Activated T-cell treated with anti-CD3 and anti-CD28 coated beads for 24 hours (primary cell): ENCODE measurements at places on chromosomes 2 and 18.

GRCh38 chr2:218060118-218060517 is 8.9 kb upstream of the RUFY4 start:
- DNase-seq, result no peak

- DNase-seq, result no peak
Measured at GRCh38 chr2:101361522-101361921, 25.8 kb downstream of the CREG2 start.

DNA sequence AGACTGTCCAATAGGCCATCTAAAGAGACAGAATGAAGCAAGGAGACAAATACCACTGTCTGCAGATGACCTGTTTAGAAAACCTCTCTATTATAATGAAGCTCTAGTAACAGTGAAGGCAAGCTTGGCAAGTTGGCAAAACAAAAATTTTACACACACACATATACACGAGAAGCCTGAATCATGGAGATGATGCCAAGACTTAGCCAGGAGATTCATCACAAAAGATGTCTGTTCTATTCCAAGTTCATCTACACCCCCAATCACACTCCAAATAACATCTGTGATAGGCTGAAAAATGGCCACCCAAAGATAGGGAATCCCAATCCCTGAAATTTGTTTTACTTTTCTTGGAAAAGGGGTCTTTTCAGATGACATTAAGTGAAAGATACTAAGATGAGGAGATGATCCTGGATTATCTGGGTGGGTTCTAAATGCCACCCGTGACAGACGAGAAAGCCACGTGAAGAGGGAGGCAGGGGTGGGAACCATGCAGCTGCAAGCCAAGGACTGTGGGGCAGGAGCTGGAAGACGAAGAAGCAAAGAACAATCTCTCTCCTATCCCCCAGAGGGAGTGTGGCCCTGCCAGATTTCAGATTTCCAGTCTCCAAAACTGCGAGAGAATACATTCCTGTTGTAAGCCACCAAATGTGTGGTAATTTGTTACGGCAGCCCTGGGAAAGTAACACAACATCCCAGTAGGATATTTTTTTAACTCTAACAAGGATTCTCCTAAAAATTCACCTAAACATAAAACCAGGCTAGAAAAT is 20.0 kb downstream of the HDLBP start:
- DNase-seq, result no peak

- no peak for DNase-seq
Measured at GRCh38 chr2:151363709-151364108, 6.3 kb downstream of the TNFAIP6 start.

- no peak for DNase-seq
Measured at GRCh38 chr2:242038928-242039341, 169.4 kb downstream of the RTP5 start.

DNA sequence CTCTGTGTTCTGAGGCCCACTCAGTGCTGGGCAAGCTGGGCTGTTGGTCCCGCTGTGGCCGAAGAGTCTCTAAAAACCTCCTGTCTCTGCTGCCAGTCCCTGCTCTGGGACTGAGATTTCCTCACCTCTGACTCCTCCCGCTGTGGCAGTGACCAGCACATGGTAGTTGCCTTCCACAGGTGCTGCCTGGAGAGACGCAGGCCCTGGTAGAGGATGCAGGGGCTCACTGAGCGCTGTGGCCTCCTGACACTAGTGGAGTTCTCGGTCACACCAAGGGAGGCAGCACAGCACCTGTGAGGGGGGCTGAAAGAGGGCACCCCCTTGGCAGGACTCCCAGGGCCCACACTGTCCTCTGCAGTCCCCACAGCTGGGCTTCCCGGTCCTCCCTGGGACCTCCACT is 3.8 kb upstream of the ASB1 start:
- DNase-seq, result no peak

DNA sequence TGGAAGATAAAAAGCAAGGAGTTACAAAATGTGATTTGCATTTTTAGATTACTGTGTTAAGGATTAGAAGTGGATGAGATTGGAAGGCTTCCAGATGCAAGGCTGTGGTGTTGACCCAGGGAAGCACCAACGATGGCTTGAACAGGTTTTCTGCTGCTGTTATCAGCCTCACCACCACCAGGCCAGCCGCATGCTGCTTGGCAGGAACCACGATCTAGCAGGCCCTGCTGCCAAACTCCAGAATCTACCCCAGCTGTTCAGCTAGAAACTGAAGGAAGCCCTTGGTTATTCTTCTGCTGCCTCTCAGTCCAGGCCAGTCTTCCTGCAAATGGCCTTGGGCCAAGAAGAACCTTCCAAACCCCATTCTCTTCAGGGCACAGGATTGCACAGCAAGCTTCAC is 133.9 kb downstream of the MTCL1 start:
- no peak for DNase-seq

DNA sequence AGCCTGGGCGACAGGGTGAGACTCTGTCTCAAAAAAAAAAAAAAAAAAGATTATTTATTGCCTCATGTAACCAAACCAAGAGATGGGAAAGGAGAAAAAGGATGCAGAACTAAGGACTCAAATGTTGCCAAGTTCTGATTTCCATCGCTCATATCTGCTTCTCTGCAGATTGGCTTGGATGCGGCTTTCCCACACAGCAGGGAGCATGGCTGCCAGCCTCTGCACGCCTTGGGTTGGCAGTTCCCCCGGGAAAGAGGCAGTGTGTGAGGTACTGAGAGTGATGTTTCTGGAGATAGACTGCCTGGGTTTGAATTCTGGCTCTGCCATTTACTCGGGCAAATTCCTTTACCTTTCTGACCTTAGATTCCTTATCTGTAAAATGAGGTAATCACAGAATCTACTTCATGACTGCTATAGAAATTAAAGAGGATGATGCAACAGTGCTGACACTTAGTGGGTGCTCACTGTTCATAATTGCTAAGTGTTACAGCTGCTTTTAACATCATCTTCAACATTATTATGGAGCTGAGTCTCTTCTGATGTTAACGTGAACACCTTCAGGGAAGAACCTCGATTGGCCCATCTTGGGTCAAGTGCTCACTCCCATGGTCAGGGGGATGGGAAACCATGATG is 68.8 kb downstream of the ACAA2 start:
- DNase-seq, result no peak

GRCh38 chr2:230016844-230017243 is 51.9 kb downstream of the SLC16A14 start:
- no peak for DNase-seq

DNA sequence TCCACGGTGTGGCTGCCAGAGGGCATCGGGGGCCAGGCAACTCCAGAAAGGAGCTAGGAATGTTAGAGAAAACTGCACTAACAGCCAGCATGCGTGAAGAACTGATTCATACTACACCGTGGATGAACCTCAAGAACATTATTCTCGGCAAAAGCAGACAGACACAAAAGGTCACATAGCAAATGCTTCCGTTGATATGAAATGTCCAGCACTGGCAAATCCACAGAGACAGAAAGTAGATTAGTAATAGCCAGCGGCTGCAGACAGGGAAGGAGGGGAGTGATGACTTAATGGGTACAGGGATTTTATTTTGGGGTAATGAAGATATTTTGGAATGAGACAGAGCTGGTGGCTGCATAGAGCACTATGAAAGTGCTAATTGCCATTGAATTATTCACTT is 37.4 kb downstream of the SCTR start:
- no peak for DNase-seq

GRCh38 chr18:24860978-24861680 is 400.7 kb downstream of the HRH4 start:
- DNase-seq, result no peak

- DNase-seq, result no peak
Measured at GRCh38 chr2:61700464-61700863, 153.4 kb downstream of the FAM161A start.

- no peak for DNase-seq
Measured at GRCh38 chr2:164430166-164430783, 191.0 kb downstream of the GRB14 start.

- DNase-seq, result no peak
Measured at GRCh38 chr18:61333746-61334490, 688 bp downstream of the CDH20 start.

DNA sequence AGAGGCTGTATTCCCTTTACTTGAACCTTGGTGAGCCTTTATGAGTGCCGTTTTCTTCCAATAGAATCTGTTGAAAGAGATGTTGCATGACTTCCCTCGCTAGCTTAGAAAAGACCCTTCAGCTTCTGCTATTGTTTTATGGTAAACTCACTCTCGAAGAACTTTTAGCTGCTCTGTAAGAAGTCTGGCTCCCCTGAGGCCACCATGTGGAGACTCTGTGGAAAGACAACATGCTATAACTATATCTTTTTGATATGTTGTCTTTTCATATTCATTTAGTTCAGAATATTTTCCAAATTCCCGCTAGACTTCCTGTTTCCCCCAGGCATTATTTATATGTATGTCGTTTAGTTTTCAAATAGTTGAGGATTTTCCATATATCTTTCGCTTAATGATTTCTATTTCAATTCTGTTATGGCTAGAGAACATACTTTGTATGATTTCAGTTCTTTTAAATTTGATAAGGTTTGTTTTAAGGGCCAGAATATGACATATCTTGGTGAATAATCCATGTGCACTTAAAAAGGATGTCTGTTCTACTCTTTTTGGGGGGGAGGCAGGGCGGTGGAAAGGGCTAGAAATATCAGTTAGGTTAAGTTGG is 64.1 kb downstream of the PTPN4 start:
- DNase-seq, result no peak

GRCh38 chr18:7902399-7902839 is 335.3 kb downstream of the PTPRM start:
- no peak for DNase-seq

GRCh38 chr2:7950035-7950612 is 731.7 kb upstream of the ID2 start:
- DNase-seq, result no peak

GRCh38 chr2:236879416-236879963 is 206.2 kb upstream of the COPS8 start:
- no peak for DNase-seq

DNA sequence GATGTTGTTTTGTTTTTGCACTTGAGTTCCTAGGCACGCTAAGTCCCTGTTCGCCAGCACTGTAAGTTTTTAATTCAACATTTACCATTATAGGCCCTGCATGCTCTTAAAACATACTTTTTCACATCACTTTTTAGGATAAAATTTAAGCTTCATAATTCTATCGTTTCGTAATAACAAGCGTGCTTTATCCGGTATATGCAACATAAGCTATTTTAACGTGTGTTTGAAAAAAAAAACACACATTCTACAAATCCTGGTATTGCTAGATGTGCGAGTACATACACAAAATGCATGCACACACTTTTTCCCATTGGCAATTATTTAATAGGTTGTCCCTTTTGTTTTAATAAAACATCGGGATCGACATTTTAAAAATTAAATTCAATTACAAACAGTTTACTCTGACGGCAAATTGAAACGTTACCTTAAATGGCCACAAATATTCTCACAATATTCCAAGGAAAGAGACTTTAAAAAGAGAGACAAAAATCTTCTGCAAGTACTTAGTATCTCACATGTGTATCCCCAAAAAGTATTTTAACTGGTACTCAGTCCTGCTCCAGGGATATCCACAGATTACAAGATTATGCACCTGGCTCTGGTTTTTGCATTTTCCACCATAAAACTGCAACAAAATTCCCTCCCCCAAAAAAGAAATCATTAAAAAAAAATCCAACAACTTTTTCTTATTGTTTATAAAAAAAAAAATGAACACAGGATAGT is 1.0 kb upstream of the TCF4 start:
- no peak for DNase-seq

- no peak for DNase-seq
Measured at GRCh38 chr2:72003124-72003523, 144.5 kb downstream of the CYP26B1 start.

- DNase-seq, result no peak
Measured at GRCh38 chr2:46751897-46752296, 163.7 kb downstream of the MCFD2 start.

DNA sequence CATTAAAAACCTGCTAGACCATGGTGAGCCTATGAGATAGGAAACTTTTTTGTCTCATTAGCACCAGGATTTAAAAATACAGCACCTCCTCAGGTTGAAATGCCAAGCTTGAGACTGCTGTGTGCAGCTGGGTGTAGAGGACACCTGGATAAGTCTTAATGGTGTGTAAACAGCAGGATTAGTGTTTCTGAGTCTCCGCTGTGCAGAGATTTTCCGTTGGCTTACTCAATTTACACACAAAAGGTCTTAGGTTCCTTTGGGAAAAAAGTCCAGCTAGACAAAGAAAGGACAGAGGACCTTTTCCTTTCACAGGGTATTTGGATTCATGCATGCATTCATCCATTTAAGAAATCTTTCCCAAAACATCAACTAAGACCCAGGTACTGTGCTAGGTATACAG is 168.1 kb downstream of the NRXN1 start:
- DNase-seq, result no peak

GRCh38 chr18:47150824-47151366 is 595 bp upstream of the HDHD2 start:
- no peak for DNase-seq

GRCh38 chr2:228039752-228040534 is 141.5 kb downstream of the SPHKAP start:
- DNase-seq, result no peak

GRCh38 chr18:48850822-48851598 is 99.8 kb downstream of the SMAD7 start:
- no peak for DNase-seq

DNA sequence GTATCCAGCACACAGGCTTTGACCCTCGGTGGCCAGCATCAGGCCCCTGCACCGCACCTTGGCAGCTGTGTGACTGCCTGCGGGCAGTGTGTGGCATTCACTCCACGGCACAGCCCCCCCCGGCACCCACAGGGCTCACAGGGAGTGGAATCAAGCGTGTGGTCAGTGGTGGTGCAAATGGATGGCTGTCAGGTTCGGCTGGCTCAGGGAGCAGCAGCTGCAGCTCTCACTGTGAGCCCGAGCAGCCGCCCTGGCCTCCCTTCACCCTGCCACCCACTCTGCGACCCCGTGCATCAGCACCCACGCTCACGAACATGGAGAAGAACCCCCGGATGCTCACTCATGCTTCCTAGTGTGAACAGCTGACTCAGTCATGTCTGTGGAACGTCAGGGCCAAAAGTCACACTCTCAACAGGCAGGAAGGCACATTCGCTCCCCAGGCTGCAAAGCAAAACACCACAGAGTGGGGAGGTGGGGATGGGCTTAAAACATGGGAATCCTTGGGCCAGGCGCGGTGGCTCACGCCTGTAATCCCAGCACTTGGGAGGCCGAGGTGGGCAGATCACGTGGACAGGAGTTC is 41.5 kb upstream of the GPC1 start:
- DNase-seq, result no peak

GRCh38 chr18:55024564-55024963 is 65.3 kb upstream of the CCDC68 start:
- DNase-seq, result no peak
